HFFc6 (cell line): ENCODE measurements at places on chromosomes 4 and X.

- no peak for DNase-seq
These were observed 70.8 kb upstream of the PACRGL start for GRCh38 chr4:20629186-20630106.

DNA sequence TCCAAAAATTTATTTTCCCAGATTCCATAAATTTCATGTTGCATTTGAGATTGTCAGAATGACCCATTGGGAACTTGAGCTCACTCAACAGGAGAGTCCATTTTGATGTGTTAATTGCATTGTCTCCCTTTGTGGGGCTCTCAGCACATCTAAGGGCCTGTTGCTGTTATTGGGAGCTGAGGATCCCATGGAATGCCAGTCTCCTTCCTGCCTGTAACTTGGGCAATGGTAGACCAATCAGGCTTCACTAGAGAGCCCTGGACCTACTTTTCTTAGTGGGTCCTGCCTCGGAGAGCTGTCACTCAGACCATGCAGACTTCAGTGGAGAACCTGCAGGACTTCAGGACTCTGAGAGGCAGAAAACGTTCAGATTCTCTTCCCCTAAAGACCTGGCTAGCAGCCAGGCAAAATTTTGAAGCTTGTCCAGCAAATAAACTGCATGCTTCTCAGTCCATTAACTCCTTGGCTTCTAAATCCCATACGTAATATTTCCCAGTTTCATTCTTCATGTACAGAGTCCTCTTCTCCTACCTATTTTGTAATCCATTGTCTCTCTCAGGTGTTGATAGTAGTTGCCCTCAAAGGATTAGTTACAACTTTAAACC is 25.1 kb downstream of the OCRL start:
- DNase-seq: no peak

GRCh38 chrX:103687696-103688201 is 1.2 kb upstream of the MORF4L2 start:
- peak; percentile 67 for DNase-seq

GRCh38 chr4:88130544-88131305 is 27.7 kb downstream of the ABCG2 start:
- no peak for DNase-seq

- no peak for DNase-seq
These were observed 30.3 kb downstream of the AMMECR1 start for GRCh38 chrX:110287605-110288004.

- DNase-seq: no peak
These were observed 64.3 kb upstream of the HELT start for GRCh38 chr4:184953971-184954370.

- DNase-seq: no peak
These were observed 20.3 kb upstream of the PHF8 start for GRCh38 chrX:54064564-54064963.

DNA sequence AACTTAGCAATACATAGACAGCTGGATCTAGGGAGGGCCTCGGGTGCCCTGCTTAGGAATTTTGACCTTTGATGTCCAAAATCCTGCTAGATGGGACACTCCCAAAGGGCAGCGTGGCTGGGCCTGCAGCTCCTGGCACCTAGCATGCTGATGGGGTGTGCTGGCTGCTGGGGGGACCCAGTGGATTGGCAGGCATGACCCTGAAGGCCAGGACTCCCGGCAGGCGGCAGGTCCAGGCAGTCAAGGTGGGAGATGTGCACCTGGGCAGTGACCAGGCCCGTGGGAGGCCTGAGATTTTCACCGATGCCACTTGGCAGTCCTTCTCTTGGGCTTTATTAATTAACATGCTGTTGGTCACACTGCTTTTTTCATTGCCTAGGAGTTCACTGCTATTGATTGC is 84.3 kb downstream of the PSAPL1 start:
- DNase-seq: no peak

DNA sequence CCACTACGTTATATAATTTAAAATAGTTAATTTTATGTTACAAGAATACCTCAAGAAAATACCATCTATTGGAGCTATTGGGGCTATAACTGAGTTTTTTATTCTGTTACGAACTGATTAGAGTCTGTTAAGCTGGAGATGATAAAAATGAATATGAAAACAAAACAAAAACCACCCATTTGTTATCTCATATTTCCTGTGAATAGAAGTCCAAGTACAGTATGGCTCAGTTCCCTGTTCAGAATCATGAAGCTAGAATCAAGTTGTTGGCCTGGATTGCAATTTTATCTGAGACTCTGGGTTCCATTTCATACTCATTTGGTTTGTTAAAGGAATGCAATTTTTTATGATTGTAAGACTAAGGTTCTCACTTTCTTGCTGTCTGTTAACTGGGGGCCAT is 319.1 kb upstream of the PCDH18 start:
- DNase-seq: no peak

- no peak for DNase-seq
These were observed 60.5 kb upstream of the SLC25A4 start for GRCh38 chr4:185082561-185082960.

GRCh38 chr4:173797296-173797695 is 267.3 kb upstream of the HAND2 start:
- DNase-seq: no peak
